ENCODE measurements at places on chromosomes 11 and 22. TPM values are rescaled to one million over a fixed set of nuclear protein-coding genes. Genes with fewer than 3 reads are reported as not detected.

- DNase-seq, result no peak
These were observed 32.8 kb downstream of the CADM1 start for GRCh38 chr11:115471367-115471766.

GRCh38 chr11:101127197-101127698 is 2.4 kb downstream of the PGR start:
- DNase-seq, result no peak

- no peak for DNase-seq
These were observed 10.3 kb downstream of the APOL4 start for GRCh38 chr22:36191106-36191836.

- DNase-seq, result peak; percentile 62
These were observed 144.6 kb upstream of the RASSF10 start for GRCh38 chr11:12864316-12865156.

The ZNF215 gene
- 3.4 TPM for polyA plus RNA-seq

The C11orf42 gene
- polyA plus RNA-seq, result 1.1 TPM
